ENCODE measurements at places on chromosomes 6 and 20.

- no peak for DNase-seq
Observed at GRCh38 chr6:125030969-125031368, 68.7 kb downstream of the RNF217 start.

- DNase-seq: no peak
Observed at GRCh38 chr6:156687789-156688619, 89.2 kb upstream of the ARID1B start.

- no peak for DNase-seq
Observed at GRCh38 chr6:34360556-34360955, 31.9 kb downstream of the NUDT3 start.

GRCh38 chr20:7426890-7427496 is 513.3 kb downstream of the HAO1 start:
- no peak for DNase-seq

DNA sequence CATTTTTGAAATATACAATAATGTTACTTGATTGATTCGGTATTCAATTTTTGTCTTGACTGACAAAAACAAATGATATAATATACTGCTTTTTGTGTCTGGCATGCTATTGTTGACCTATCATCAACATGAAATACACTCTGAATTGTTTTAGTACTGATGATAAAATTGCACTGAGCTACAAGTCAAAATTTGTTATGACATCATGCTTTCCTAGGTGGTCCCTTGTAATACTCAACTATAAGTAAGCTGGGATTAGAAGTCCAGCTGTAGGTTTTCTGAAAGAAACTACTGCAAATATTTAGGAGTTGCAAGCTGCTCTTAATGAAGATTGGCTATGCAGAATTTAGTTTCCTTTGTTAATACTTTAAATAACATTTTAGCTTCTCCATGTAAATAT is 7.9 kb upstream of the VNN2 start:
- DNase-seq: no peak

- DNase-seq: no peak
Observed at GRCh38 chr6:3456395-3456897, 404 bp downstream of the SLC22A23 start.

DNA sequence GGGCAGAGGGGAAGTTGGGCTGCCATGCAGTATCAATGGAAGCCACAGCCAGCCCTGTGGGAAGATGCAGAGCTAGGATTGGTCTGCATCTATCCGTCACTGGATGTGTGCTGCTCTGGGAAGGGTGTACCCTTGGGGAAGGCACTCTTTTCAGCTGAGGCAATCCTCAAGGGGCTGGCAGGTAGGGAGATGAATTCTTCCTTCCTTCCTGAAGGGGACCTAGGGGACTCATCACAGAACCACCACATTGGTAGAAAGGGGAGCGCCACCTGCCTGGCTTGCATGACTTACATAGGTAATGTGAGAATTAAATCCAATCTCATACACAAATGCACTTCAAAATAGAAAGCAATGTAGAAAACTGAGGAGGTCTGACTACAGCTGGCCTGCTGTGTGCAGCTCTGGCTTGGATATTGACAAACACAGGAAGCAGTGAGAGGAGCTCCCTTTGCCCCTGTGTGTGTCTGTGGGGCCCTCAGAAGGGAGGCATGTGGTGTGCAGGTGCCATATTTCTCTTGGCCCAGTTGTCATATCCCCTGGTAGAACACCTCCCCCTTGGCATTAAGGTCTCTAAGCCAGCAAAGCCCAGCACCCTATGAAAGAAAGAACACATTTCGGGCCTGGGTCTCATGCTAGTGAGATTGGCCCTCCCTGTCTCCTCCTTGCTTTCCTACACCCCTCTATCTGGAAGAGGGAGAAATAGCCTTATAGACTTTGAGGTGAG is 260.3 kb upstream of the MOCS1 start:
- no peak for DNase-seq

GRCh38 chr6:33848484-33848883 is 44.7 kb upstream of the MLN start:
- DNase-seq: no peak

- DNase-seq: no peak
Observed at GRCh38 chr6:49457771-49458170, 5.3 kb downstream of the MMUT start.

- no peak for DNase-seq
Observed at GRCh38 chr20:35285806-35286076, 1.2 kb upstream of the EIF6 start.

DNA sequence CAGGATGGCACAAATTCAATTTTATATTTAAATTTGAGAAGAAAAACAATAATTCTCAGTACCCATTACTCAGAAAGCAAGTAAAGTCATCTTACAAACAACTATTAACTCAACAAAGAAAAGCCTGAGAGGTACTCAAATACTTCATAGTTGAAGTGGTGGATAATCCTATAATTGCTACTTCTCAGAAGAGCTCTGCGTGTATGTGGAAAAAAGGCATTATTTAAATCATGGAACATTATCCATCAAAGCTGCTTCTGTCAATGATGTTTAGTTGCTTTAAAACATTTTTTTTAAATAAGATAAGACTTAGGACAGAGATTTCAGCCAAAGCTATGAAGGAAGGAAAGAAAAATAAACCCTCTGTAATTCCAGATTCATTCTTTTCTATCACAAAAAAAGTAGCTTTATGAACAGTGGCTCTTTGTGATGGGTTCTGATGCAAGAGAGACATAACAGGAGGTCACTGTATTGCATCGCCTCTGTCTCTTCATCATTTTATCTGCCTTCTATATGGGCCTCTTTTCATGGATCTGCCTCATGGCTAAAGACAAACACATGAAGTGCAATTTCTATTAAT is 367.9 kb upstream of the SLC35B3 start:
- no peak for DNase-seq

DNA sequence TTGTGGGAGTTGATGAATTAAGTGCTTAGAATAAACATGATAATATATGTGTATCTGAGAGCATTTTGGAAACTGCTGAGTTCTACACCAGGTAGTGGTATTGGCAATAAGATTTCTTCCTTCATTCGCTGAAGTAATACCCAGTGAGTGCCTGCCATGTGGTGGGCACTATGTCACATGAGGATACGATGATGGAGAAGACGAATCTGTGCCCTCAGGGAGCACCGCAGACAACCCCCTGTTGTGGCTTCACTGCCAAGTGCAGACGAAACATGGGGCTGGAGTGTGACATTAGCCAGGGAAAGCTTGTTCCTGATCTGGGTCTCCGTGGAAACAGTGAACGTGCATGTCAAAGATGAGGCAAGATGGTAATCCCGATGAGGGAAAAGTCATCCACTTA is 7.9 kb downstream of the ZNF76 start:
- no peak for DNase-seq

DNA sequence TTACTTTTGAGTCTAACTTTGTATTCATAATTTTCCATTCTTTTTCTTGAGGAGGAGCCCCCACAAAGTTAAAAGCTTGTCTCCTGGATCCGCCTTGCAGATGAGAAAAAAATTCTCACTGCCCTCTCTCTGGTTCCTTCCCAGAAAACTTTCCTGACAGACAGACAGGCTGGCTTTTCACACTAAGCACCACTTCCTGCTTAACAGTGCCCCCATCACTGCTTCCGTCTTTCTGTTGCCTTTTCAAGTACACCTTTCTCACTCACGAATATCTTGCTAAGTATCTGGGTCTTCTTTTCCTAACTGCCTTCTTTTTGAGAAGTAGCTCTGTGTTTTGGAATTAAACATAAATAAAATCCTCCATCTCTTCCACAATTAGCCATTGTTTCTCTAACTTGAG is 19.8 kb upstream of the LMBRD1 start:
- no peak for DNase-seq

DNA sequence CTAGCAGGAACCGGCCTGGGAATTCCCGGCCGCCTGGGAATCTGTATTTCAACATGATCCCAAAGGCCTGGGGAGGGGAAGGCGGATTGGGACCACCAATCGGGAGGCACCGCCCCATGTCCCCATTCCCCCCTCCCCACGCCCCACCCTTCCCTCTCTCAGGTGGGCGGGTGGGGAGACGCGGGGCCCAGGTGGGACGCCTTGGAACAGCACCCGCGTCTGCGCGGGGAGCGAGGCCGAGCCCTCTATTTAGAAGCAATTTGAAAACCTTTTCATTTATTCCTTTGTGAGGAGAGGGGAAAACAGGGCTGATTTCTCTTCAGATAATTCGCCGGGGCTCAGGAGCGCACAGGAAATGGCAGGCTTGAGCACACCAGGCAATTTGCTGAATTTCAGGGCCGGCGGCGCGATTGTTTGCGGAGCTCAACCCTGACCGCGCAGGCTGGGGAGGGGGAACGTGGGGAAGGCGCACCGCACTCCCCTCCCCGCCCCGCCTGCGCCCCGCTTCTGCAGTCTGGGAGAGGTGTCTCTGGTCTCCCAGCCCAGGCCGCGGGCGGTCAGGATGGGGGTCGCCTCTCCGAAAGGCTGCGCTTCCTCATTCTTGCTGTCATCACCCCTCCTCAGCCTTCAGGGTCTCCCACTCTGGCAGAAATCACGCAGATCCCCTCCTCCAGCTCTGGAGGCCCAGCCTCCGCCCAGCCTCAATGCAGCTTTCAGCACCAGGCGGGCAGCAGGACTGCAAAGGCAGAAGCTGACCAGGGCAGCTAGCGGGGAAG is 170.0 kb downstream of the GRM4 start:
- DNase-seq: no peak

GRCh38 chr20:6767126-6767535 is 355 bp upstream of the BMP2 start:
- no peak for DNase-seq

- DNase-seq: no peak
Observed at GRCh38 chr6:50093938-50094272, 44.2 kb upstream of the DEFB112 start.

- no peak for DNase-seq
Observed at GRCh38 chr6:44297063-44298038, 15.8 kb downstream of the AARS2 start.

- DNase-seq: no peak
Observed at GRCh38 chr20:16187956-16188616, 385.2 kb downstream of the KIF16B start.

GRCh38 chr20:35663516-35664465 is 909 bp downstream of the CPNE1 start:
- no peak for DNase-seq

DNA sequence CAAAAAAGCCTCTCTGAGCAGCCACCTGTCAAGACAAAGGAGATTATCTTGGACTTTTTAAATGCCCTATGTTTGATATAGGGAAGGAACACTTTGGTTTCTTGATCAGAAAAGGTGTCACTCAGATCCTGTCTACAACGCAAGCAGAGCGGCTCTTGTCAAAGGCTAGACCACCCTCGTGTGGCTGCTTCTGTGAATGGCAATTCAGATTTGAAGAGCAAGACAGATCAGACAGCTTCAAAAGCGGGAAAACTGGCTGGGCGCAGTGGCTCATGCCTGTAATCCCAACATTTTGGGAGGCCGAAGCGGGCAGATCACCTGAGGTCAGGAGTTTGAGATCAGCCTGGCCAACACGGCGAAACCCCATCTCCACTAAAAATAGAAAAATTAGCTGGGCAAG is 10.1 kb upstream of the NXT1 start:
- no peak for DNase-seq

- no peak for DNase-seq
Observed at GRCh38 chr6:47290124-47290834, 19.4 kb downstream of the TNFRSF21 start.

- no peak for DNase-seq
Observed at GRCh38 chr6:157045831-157046454, 268.8 kb downstream of the ARID1B start.

Data from AG04450 (cell line).